T follicular helper cell (primary cell): ENCODE measurements at places on chromosomes 1 and 21.

GRCh38 chr1:153404768-153405167, 11.6 kb upstream of the S100A7A start:
- DNase-seq: peak; percentile 26

GRCh38 chr1:199123615-199124014, 484.8 kb downstream of the PTPRC start:
- DNase-seq: no peak

- DNase-seq: no peak
Observed at GRCh38 chr1:217261636-217262035, 369.3 kb downstream of the GPATCH2 start.

- no peak for DNase-seq
Observed at GRCh38 chr1:109725510-109725909, 13.5 kb downstream of the GSTM5 start.

- DNase-seq: no peak
Observed at GRCh38 chr1:183022202-183023145, 746 bp upstream of the LAMC1 start.

GRCh38 chr21:32445101-32445500, 32.6 kb downstream of the EVA1C start:
- no peak for DNase-seq

- DNase-seq: no peak
Observed at GRCh38 chr1:12436817-12437599, 181.0 kb downstream of the DHRS3 start.

- no peak for DNase-seq
Observed at GRCh38 chr1:156579472-156579871, at the start of gene TTC24. Gene TTC24, plus strand, starts transcription at chr1:156579723. Its CDS starts 1,642 bp downstream, at chr1:156581365.

DNA sequence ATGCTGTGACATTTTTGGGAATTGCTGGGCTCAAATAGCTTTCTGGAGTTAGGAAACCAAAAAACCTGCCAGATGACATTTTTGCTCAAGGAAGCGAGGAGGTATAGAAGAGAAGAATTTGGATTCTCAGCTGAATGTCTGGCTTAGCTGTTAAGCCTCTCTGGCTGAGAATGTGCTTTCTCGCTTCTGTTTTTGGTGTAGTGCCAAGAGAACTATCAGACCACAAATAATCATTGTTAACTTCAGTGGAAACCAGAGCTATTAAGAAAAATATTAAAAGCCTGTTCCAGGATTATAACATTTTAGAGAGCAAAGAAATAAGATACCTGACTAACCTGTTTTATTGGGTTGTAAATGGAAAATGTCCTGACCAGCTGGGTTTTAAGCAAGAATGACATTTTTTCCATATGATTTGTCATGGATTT, 39.5 kb upstream of the DIPK1A start:
- no peak for DNase-seq

GRCh38 chr21:45256912-45257672, 30.6 kb downstream of the POFUT2 start:
- no peak for DNase-seq
